Stimulated activated CD4-positive, alpha-beta T cell treated with anti-CD3 and anti-CD28 coated beads, Interleukin-1b, Interleukin-23, amount 100 ng/mL, for 4 hours (primary cell): ENCODE measurements at places on chromosomes 2 and 18.

GRCh38 chr2:54957321-54957999 is 92.8 kb downstream of the RTN4 start:
- no peak for DNase-seq

DNA sequence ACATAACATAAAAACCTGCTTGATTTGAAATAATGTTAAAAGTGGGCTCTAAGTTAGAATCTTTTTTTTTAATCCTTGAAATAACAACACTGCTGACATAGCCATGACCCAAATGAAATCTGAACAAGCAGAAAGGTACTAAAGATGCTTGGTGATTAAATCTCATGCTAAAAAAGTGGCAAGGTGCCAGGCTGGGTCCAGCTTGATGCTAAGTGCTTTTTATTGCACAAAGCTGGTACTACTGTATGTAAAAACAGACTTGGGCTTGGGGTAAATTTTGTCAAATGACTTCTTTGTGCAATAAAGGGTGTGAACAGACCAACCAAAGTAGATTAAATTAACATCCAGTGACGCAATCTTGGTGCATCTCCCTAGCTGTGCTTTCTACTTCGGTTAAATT is 13.4 kb downstream of the BCL11A start:
- DNase-seq = no peak

DNA sequence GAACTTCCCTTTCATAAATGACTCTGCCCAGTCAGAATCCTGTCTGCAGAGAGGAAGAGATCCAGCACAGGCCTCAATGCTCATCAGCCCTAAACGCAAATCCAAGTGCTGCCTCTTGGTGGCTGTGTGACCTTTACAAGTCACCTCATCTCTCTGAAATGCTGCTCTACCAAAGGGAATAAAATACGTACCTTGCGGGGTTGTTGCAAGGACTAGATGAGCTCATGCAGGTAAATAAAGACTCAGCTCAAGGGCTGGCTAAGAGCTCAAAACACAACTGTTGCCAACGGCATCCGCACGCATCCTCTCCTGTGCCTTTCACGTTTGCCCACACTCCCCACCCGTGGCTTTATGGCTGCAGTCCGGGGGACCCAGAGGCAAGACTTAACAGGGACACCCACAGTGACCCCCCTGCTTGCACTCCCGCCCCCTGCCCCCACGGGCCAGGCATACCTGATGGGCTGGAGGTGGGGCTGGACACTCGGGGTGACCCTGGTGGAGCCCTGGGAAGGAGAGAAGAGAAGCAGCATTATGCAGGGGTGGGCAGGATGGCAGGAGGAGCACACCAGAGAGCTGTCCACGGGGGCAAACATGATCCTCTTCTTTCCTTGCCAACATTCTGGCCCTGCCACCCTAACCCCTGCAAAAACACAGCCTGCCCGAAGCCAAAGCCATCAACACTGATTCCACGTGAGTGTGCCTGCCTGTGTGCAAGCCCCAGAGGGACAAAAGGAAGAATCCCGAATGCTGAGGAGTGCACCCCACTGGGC is 102.6 kb downstream of the TNS1 start:
- DNase-seq = no peak

- DNase-seq = no peak
These were observed 170.9 kb downstream of the BCL2 start for GRCh38 chr18:63148449-63149301.

- DNase-seq = no peak
These were observed 247.7 kb upstream of the RBMS1 start for GRCh38 chr2:160741271-160741670.

GRCh38 chr2:214079032-214079431 is 331.8 kb upstream of the VWC2L start:
- DNase-seq = no peak

GRCh38 chr2:19809206-19809605 is 92.6 kb downstream of the TTC32 start:
- no peak for DNase-seq

DNA sequence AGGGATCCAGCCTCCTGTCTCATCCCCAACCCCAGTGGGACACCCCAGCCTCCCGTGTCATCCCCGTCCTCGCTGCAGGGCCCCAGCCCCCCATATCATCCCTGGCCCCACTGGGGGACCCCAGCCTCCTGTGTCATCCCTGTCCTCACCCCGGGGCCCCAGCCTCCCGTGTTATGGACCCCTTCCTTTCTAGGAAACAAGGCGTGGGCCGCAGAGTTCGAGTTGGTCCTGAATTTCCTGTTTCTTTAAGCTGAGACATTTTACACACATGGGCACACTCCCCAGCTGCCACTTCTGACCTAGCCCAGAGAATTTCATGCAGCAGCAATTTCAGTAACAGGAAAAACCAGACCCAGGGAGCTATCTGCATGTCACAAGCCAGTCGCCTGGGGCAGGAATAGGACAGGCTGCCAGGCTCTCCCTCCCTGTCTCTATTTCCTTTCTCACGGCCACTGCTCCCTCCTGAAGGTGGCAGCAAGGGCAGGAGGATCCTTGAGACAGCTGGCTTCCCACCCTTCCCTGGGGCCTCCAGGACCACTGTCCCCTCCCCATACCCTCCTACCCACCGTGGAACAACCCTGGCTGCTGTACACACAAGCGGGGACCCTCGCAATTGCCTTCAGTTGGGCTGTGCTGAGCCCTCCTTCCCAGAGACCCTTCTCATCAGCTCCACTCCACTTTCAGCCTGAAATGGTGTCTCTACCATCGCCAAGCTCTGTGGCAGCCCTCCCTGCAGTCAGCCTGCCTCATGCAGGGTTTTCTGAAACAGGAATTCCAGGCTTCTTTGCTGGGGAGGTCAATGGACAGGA is 141.9 kb upstream of the ID2 start:
- no peak for DNase-seq

- no peak for DNase-seq
These were observed 81.9 kb downstream of the TGOLN2 start for GRCh38 chr2:85245891-85246290.

DNA sequence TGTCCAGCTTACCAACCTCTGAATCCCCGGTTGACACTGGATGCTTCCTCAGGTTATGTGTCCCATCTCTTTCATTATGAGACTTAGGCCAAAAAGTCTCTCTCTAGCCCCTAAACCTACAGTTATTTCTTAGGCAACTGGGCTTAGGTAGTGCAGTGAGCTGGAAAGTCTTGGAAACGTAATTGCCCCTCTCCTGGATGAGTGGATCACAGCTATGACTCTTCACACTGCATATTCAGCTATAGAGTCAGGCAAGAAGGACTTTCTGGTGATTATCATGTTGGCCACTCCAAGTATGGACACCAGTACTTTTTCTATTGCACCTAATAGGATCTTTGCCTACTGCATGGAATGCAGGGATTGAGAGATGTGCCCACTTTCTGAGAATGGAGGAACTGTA is 458.3 kb upstream of the CELF4 start:
- DNase-seq = no peak

- DNase-seq = no peak
These were observed 185.9 kb downstream of the CYRIA start for GRCh38 chr2:16479721-16480120.

GRCh38 chr2:100234141-100234540 is 88.2 kb downstream of the LONRF2 start:
- DNase-seq = no peak

GRCh38 chr2:83959266-83959665 is 499.8 kb downstream of the SUCLG1 start:
- DNase-seq = no peak

DNA sequence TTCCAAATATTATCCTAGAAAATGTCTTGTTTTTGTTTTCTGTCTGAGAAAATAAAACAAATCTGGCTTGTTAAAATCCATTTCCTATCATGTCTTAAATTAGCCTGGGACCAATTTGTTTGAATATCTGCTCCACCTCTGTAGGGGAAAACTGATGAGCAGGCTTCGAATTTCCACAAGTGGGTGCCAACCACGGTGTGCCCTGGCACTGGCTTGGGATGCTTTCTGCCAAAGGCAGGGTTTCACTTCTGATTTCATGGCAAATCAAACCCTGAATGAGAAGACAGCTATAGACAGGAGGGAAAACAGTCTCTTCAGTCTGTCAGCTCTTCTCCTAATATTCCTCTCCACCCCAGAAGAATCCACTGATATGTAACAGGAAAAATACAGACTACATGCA is 33.7 kb upstream of the STAT4 start:
- no peak for DNase-seq

DNA sequence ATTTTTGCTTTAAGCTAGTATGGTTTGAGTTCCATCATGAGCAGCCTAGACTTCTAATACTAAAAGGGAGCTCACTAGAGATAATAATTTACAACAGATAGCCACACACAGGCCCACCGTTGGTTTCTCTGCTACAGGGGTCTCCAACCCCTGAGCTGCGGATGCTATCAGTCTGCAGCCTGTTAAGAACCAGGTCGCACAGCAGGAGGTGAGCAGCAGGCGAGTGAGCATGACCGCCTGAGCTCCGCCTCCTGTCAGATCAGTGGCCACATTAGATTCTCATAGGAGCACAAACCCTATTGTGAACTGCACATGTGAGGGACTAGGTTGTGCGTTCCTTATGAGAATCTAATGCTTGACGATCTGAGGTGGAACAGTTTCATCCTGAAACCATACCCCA is 150.6 kb downstream of the HRH4 start:
- DNase-seq = no peak

DNA sequence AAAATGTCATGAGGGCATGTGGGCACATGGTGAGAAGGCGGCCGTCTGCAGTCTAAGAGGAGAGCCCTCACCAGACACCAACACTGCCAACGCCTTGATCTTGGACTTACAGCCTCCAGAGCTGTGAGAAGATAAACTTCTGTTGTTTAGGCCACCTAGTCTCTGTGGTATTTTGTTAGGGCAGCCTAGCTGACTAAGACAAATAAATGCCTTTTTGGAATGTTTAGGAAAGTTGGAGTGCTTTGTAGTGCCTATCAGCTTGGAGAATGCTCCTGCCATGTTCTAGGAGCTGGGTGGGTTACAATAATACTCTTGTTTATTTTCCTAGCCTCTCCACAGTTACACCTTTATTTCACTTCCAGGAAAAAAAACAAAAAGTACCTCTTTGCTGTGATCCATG is 92.0 kb downstream of the SPP2 start:
- no peak for DNase-seq

DNA sequence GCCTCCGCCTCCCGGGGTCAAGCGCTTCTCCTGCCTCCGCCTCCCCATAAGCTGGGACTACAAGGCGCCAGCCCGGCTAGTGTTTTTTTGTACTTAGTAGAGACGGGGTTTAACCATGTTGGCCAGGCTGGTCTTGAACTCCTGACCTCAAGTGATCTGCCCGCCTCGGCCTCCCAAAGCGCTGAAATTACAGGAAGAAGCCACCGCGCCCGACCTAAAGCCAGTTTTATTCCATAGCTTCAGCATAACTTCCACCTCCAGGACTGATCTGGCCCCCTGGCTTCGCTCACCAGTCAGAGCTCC is 783 bp upstream of the TXNL4A start:
- DNase-seq = no peak

DNA sequence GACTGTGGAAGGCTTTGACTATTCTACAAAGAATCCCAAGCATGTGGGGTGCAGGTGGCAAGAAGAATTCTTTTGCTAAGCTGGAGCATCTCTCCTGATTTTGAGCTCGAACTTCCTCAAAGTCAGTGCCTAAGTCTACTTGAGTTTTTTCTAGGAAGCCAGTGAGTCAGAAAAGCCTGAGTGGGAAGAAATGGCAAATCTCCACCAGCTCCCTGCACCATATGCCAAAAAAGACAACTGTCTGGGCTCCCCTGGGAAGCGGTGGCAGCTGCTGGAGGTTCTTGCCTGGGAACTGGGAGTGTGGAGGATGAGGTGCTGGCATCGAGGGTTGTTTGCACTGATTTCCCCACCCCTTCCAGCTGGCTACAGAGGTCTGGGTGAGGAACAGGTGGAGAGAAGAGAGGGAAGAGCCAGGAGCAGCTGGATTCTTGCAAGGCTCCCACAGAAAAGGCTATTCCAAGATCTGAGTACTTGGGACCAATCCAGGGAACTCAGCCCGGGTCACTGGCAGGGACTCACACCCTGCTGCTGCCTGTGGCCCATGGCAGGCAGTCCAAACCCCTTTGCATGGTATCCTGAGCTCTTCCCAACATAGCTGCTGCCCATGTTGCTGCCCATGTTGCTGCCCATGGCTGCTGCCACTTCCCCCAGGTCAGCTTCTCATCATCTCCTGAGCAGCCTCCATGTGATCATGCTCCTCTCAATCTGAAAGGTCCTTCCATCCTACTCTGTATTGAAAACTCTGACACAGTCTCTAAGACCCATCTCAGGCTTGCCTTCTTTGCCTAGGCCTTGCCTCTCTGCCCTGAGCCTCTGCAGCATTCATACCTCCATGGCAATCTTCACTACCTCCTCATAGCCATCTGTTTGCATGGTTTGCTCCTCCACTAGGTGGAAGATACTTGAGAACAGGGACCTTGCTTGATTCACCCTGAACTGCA is 128.3 kb upstream of the SPATS2L start:
- DNase-seq = no peak

DNA sequence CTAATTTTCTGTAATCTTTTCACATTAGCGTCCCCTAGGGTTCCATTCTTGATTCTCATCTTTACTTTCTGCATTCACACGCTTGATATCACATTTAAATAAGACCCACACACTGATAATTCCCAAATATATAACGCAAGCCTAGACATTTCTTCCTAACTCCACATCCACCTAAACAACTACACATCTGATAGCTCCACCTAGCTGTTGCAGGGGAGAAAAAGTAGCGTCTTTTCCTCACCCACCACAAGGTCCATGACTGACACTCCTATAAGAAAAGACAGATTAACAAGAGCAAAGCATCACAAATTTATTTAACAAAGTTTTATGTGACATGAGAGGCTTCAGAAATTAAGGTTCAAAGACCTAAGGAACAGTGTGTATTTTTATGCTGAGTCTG is 862.2 kb upstream of the DDX18 start:
- DNase-seq = no peak

- no peak for DNase-seq
These were observed 116.3 kb downstream of the GALNT1 start for GRCh38 chr18:35697869-35698268.

- no peak for DNase-seq
These were observed 17.0 kb upstream of the KANSL1L start for GRCh38 chr2:210188190-210188589.

GRCh38 chr2:8631465-8632005 is 50.3 kb upstream of the ID2 start:
- DNase-seq = no peak

DNA sequence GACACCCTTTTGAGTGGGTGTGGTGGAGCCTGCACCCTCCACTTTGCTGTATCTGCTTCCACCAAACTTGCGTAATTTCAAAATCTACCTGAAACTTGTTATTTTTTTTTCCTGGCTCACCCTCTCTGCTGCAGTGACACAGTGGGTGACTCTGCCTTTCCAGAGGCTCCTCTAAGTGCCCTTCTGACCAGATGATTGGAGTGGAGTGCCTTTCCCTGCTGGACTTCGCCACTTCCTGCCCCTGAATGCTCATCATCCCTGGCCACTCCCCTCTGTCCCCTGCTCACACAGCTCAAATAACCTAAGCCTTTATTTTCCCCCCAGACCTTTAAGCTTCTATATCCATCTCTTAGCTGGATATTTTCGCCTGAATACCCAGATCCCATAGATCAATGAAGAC is 777.5 kb upstream of the ID2 start:
- no peak for DNase-seq

- no peak for DNase-seq
These were observed 486.7 kb downstream of the EPHA4 start for GRCh38 chr2:221085341-221085900.
